ENCODE measurements at places on chromosomes 2 and 18. TPM values are rescaled to one million over a fixed set of nuclear protein-coding genes. Genes with fewer than 3 reads are reported as not detected.
A peak's percentile ranks its signal among the peaks of the same experiment; 100 is the strongest.

GRCh38 chr2:240322231-240322955, 113.1 kb upstream of the GPC1 start:
- no peak overlapping the region for H3K27ac ChIP-seq
- peaks cover 10% of the 10 kb centered on the region for H3K4me1 ChIP-seq
- DNase-seq = no peak
- peaks cover 67% of the 10 kb centered on the region for H3K27me3 ChIP-seq
- no peak overlapping the region for H3K4me3 ChIP-seq
- no peaks in the 10 kb centered on the region for H3K36me3 ChIP-seq

PLB1 gene
- total RNA-seq = 1.6 TPM

GRCh38 chr2:173741759-173742158, 223.4 kb downstream of the SP3 start:
- no peak overlapping the region for H3K4me3 ChIP-seq
- H3K27me3 ChIP-seq = no peaks in the 10 kb centered on the region
- peaks cover 3% of the 10 kb centered on the region for H3K36me3 ChIP-seq
- no peaks in the 10 kb centered on the region for H3K4me1 ChIP-seq
- H3K27ac ChIP-seq = no peak overlapping the region

DNA sequence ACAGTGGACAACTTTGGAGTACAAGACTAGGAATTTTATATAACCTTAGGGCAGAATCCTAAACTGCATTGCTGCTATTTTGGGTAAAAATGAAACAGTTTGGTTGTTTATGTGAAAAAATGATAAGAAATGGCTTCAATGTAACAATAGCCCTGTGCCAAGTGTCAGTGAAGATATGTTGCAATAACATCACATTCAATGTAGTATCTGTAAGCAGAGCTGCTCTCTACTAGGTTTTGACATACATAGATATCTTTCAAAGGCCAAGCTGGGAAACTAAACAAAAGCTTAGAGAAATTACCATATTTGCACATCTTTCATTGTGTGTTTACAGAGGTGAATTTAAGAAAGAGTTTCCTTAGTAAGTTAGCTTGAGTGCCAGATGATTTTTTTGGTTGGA, 135.0 kb upstream of the DOK6 start:
- H3K27me3 ChIP-seq = no peaks in the 10 kb centered on the region
- H3K4me3 ChIP-seq = no peak overlapping the region
- H3K27ac ChIP-seq = no peak overlapping the region
- DNase-seq = no peak

ARHGEF4 gene
- 5.9 TPM for total RNA-seq

DNA sequence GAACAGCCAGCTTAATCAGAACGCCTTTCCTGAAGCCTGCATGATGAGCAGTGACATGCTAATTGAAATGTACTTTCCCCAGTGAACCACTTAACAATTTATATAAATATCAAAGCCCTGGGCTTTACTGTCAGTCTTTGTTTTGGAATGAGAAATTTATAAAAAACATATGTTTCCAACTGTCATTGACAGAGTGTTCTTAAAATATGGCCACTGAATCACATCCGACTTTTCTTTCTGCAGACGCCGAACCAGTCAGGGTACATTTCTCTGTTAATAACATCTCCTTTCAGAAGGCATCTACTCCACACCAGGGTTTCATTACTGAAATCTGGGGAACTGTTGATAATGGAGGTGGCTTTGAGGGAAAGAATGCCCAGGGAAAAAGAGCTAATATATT, 343.7 kb downstream of the INSIG2 start:
- H3K27me3 ChIP-seq = no peaks in the 10 kb centered on the region
- H3K4me1 ChIP-seq = peaks cover 51% of the 10 kb centered on the region
- H3K36me3 ChIP-seq = no peaks in the 10 kb centered on the region
- DNase-seq = no peak

DNA sequence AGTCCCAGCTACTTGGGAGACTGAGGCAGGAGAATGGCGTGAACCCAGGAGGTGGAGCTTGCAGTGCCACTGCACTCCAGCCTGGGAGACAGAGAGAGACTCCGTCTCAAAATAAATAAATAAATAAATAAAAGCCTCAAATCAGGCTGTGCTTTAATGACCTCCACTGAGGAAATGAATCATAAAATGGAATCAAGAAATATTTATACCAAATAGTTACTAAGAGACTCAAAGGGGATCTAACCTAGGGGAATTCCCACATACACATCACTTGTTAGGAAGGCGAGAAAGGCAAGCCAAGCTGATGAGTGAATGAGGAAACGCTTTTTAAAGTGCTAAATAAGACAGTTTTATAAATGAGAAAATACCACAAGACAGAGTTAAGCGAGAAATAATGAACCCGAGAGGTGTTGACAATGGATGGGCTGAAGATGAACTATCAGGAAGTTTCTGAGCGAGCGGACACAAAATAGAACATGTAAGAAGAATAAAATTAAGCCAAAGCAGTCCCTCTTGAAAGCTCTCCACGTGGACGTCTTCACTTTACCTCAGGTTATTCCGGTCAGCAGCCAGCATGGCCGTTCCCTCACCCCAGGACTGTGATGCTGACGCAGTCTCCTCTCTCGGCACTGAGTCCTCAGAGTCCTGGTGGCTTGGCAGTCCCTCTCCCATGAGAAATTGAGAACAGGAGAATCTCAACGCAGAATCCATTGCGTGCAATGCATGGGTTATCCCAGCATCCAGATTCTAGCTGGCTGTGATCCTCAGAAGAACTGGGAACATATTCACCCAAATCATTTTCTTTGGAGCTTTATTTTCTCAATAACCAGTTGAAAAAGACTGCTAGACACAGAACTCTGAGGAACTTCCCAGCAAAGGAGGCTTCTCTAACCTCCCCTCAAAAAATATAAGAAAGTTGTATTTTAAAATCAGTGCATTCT, 22.3 kb downstream of the PXDN start:
- DNase-seq = no peak
- no peaks in the 10 kb centered on the region for H3K36me3 ChIP-seq
- no peak overlapping the region for H3K27ac ChIP-seq
- no peaks in the 10 kb centered on the region for H3K27me3 ChIP-seq

DNA sequence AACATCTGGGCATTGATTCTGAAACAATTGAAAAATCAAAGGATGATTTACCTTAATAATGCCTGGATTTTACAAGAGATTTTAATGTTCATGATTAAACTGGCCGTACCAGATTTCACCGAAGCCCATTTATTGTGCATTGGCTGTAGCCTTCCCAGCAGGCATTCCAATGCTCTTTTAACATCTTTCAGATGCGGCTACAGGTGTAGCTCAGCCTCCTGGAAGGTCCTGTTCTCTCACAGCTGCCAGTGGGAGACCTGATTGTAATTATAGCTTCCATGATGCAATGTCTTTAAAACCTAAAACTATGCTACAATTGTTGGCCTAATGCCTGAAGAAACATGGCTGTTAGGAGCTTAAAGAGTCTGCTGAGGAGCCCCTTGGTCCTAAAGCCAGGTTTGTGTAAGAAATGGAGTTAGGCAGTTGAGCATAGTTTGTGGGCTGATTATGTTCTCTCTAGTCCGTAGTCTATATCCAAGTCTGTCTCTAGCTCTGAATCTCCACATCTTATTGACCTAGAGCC, 147.4 kb downstream of the CERS6 start:
- H3K27me3 ChIP-seq = no peaks in the 10 kb centered on the region
- H3K27ac ChIP-seq = no peak overlapping the region
- H3K4me3 ChIP-seq = no peak overlapping the region

ALLC gene
- total RNA-seq = not detected

- H3K27ac ChIP-seq = no peak overlapping the region
- H3K36me3 ChIP-seq = no peaks in the 10 kb centered on the region
- no peak for DNase-seq
These were observed 382.1 kb downstream of the OSR1 start for GRCh38 chr2:18976168-18976961.

GRCh38 chr2:183950673-183951072, 647.7 kb upstream of the ZNF804A start:
- H3K36me3 ChIP-seq = no peaks in the 10 kb centered on the region
- no peak overlapping the region for H3K27ac ChIP-seq
- H3K27me3 ChIP-seq = no peaks in the 10 kb centered on the region
- DNase-seq = no peak
- no peak overlapping the region for H3K4me3 ChIP-seq

MARCO gene
- not detected for total RNA-seq

- H3K4me3 ChIP-seq = no peak overlapping the region
- H3K36me3 ChIP-seq = peaks cover 15% of the 10 kb centered on the region
- DNase-seq = no peak
- H3K4me1 ChIP-seq = peaks cover 53% of the 10 kb centered on the region
These were observed 15.0 kb upstream of the AP1S3 start for GRCh38 chr2:223852281-223852795.

TFPI gene
- total RNA-seq = 125 TPM

- H3K4me3 ChIP-seq = no peak overlapping the region
- no peaks in the 10 kb centered on the region for H3K36me3 ChIP-seq
- no peak overlapping the region for H3K27ac ChIP-seq
- no peak for DNase-seq
These were observed 53.1 kb downstream of the CHRNA1 start for GRCh38 chr2:174711206-174711605.

DNA sequence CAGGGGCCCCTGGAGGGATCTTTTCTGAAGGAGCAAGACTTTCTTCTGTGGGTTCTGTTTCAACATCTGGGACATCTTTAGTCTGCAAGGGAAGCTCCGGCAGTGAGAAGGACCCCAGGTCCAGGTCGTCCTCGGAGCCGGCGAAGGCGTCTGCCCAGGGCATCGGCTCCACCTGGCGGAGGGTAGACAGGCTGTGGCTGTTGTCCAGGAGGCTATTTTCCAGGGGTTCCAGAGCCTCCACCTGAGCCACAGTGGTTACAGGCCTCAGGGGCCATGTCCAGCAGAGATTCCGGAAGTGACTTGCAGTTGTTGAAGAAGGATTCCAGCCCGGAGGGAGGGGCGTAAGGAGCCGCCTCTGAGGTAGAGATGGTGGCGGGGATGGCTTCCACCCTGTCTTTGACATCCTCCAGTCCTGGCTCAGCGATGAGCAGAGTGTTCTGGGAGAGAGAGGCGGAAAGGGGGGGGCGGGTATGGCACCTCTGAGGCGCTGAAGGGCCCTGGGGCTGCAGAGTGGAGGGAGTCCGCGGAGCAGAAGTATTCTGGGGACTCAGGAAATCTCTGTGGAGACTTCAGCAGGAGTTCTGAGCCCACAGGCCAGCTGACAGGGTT, 891.3 kb upstream of the LRRTM1 start:
- no peaks in the 10 kb centered on the region for H3K36me3 ChIP-seq
- H3K27ac ChIP-seq = no peak overlapping the region
- H3K4me1 ChIP-seq = no peaks in the 10 kb centered on the region
- no peak for DNase-seq

IKZF2 gene
- total RNA-seq = 26.0 TPM

IWS1 gene
- total RNA-seq = 48.9 TPM

DNA sequence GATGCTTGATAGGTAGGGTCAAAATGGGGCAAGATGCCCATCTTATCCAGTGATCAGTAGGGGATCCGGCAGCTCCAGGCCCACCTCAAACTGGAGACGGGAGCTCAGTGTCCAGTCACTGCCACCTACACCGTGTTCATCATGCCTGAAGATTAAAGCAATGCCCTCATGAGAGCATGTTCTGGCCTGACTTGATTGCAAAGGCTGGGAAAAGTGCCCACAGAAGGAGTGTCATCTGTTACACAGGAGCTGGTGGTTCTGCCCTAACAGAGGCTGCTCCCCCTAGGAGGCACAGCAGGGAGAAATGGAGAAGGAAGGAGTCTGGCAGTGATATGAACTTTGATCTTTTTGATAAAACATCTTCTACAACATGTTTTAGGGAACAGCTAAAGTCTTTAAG, 92.3 kb downstream of the CCBE1 start:
- no peaks in the 10 kb centered on the region for H3K4me1 ChIP-seq
- no peak overlapping the region for H3K4me3 ChIP-seq
- H3K27ac ChIP-seq = no peak overlapping the region

LIMS3 gene
- not detected for total RNA-seq

DNA sequence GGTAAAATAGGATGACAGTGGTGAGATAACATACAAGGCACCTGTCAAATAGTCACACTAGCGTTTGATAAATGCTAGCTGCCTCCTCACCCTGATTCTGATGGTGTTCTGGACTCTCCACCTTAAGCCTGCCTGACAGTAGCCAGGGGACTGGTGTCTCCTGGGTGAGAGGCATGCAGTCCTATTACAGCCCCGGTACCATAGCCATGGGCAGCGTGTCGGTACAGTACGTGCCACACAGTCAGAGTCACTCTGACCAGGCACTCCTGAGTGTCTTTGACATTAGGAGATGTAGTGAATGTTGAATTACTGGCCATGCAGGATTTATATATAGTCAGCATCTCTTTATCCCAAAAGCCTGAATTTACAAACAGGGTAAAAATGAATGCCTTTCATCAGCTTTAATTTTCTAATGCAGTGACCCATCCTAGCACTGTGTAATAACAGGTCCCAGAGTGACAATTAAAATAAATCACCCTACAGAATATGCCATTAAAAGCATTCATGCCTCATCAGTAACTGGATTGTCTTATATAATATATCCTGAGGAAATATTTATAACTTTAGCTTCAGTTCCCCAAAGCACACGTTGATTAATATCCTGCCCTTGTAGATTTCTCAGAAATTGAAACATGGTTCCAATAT, 760.3 kb upstream of the SOX11 start:
- no peaks in the 10 kb centered on the region for H3K27me3 ChIP-seq
- H3K4me3 ChIP-seq = no peak overlapping the region
- no peak overlapping the region for H3K27ac ChIP-seq
- no peaks in the 10 kb centered on the region for H3K36me3 ChIP-seq
- H3K4me1 ChIP-seq = no peaks in the 10 kb centered on the region

ZSWIM2 gene
- total RNA-seq = not detected

DNA sequence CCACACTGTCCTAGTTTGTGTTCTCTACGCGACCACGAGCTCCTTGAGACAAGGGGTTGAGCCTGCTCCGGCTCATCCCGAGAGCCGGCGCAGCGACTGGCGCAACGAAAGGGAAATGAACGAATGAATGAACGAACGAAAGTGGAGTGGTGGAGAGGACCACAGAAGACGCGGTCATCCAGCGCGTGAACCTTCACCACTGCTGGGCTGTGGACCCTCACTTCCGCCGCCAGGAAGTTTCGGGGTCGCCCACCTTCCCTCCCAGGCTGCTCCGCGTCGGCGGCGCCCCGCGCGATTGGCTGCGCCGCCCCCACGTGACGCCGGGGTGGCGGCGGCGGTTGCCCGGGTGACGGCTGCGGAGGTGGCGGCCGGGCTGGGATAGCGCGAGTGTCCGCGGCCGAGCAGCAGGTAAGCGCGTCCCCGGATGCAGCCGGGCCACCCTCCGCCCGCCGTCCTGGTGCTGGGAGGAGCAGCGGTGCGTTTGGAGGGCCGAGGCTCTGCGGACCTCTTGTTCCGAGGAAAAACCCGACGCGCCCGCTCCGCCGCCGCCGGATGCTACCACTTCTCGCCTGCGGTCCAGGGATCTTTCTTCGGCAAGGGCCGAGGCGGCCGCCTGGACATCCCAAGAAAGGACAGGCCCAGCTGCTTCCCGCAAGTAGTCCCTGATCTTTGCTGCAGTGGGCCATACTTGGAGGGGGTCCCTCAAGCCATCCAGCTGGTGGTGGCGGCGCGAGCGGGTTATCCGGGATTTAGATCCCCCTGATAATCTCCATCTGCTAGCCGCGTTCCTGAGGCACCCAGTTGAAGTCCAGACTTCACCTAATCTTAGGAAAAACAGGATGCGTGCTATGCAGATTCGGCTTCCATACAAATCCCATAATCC, at the start of gene ARMC9:
ARMC9 (plus strand) TSS at position 341 of the 883 bp plus-strand sequence. CDS start 7,608 bp downstream, outside the sequence.
- peaks cover 23% of the 10 kb centered on the region for H3K36me3 ChIP-seq
- peak; percentile 85 for DNase-seq
- H3K27ac ChIP-seq = peak within 1 kb of the TSS; percentile 93
- peak within 1 kb of the TSS; percentile 90 for H3K4me3 ChIP-seq
- no peaks in the 10 kb centered on the region for H3K4me1 ChIP-seq
- no peaks in the 10 kb centered on the region for H3K27me3 ChIP-seq

All from Calu3 (cell line).